ENCODE measurements at places on chromosomes 1 and 21.
A peak's percentile ranks its signal among the peaks of the same experiment; 100 is the strongest.

GRCh38 chr1:246564839-246565750 is 966 bp downstream of the TFB2M start:
- no peak for DNase-seq

DNA sequence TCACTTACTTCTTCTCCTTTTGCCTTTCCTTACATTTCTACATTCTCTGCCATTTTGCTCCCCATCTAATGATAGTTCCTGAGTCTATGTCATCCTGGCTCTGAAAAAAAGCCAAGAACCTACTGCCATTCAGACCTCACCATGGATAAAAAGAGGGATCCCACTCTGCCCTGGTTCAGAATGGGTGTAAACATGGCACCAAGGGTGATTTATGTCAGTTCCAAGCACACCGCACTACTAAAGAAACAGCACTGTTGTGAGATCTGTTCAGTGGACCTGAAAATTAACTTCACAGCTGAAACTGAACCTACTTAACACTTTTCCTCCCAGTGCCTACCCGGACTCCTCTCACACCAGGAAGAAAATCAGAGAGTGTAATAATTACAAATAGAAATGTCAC is 72.3 kb upstream of the NTPCR start:
- DNase-seq, result no peak

- no peak for DNase-seq
Observed at GRCh38 chr1:229420224-229420623, 13.7 kb downstream of the ACTA1 start.

DNA sequence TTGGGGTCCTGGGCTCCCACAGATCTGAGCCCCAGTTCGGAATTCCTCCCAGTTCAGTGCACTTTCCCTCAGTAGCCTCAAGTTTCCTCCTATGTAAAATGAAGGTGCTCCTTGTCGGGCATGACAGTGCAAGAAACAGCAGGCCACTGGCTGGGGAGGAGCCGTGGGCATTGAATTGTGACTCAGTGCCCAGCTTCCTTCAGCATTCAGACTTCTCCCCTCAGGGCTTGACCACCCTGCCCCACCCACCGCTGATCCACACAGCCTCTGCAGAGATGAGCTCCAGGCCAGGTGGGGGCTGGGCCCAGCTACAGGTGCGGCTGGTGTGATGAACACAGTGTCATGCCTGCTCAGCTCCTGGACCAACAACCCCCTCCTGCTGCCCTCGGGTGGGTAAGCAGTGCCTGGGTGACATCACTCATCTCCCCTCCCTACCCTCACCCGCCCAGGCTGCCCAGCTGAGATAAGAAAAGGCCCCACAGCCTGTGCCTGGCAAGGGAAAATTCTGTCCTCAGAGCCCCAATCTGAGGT is 4.9 kb downstream of the MOB3C start:
- no peak for DNase-seq

GRCh38 chr1:203145321-203146041 is 18.0 kb downstream of the ADORA1 start:
- DNase-seq, result no peak

- DNase-seq, result no peak
Observed at GRCh38 chr1:77768006-77768405, 8.4 kb upstream of the USP33 start.

GRCh38 chr1:166933633-166934032 is 41.7 kb downstream of the ILDR2 start:
- DNase-seq, result no peak

DNA sequence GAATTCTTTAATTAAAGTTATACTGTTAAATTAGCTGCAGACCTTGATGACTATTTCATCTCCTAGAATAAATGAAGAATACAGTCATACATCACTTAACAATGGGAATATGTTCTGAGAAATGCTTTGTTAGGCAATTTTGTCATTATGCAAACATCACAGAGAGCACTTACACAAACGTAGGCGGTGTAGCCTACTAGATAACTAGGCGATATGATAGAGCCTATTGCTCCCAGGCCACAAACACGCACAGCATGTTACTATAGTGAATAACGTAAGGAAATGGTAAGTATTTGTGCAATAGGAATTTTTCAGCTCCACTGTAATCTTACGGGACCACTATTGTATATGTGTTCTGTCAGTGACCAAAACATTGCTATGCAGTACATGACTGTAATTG is 37.6 kb upstream of the DESI2 start:
- DNase-seq, result no peak

GRCh38 chr1:6352138-6352563 is 41.4 kb downstream of the ACOT7 start:
- no peak for DNase-seq

- DNase-seq, result no peak
Observed at GRCh38 chr1:92883297-92883696, 51.5 kb downstream of the RPL5 start.

GRCh38 chr1:5312862-5313261 is 658.5 kb downstream of the AJAP1 start:
- DNase-seq, result no peak

DNA sequence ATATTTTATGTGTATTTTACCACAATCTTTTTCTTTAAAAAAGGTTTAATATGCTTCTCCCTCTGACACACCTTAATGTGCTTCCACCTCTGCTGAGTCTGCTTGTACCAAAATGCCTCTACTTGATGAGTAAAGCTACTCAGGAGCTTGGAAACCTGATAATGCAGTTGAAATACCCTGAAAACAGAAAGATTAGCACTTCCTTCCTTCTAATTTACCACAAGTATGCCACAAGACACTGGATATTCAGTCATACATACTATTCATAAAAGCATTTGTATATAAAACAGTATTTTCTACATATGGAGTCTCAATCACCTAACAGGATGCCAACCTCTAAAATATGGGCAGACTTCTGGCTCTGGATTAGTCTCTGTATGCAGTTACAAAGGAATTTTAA is 55.0 kb downstream of the SLC35D1 start:
- DNase-seq, result no peak

DNA sequence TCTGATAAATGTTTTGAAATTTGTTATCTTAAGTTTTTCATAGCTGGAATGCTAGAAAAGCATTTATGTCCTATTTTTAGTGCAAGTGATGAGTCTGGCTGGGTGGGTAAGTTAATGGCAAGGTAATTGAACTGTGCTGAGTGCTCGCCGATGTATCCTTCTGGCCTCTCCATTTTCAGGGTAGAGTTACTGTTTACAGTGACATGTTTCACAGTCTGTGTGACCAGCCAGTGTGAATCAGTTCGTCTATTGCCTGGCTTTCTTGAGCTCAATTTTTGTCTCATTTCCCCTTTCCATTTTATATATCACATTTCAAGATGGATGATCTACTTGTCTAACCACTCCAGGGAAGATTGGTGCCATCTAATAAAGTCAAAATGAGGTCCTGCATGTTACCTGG is 44.1 kb downstream of the ITSN1 start:
- DNase-seq, result no peak

GRCh38 chr1:58577654-58578030 is 590 bp upstream of the TACSTD2 start:
- no peak for DNase-seq

- no peak for DNase-seq
Observed at GRCh38 chr1:165344198-165344597, 12.3 kb downstream of the LMX1A start.

GRCh38 chr1:117838911-117839310 is 90.5 kb downstream of the GDAP2 start:
- DNase-seq, result no peak

- no peak for DNase-seq
Observed at GRCh38 chr1:203162403-203162802, 13.2 kb downstream of the MYBPH start.

DNA sequence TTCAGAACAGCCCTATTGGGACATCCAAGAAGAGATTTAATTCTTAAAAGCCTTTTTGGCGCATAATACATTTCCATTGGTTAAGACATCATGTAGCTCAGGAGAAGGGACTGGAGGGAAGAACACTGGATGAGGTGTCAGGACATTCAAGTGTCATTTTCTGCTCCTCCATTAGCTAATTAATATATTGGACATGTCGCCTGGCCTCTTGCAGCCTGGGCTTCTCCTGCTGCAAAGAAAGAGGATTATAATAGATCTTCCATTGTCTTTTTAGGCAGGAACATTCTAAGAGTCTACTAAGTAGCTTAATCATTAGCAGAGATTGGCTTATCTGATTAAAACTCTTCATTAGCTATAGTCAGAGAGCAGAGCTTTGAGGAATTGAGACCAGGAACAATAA is 151.7 kb upstream of the COA6 start:
- DNase-seq, result no peak

- no peak for DNase-seq
Observed at GRCh38 chr1:92948071-92948470, 13.2 kb downstream of the DIPK1A start.

DNA sequence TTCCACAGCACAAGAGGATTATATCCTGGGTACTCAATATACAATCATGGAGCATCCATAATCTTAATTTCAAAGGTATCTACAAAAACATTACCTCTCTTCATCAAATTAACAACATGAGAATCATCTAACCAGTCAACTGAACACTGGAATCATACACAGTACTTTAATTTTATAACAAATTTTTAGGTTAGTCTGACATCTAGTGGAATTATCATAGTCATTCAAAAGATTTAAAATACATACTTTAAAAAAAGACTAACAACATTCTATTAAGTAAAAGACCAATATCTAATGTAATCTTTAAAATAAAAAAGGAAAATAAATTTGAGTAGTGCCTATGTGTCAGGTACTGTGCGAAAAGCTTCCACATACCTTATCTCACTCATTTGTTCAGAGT is 16.8 kb upstream of the SH3GLB1 start:
- DNase-seq, result no peak

DNA sequence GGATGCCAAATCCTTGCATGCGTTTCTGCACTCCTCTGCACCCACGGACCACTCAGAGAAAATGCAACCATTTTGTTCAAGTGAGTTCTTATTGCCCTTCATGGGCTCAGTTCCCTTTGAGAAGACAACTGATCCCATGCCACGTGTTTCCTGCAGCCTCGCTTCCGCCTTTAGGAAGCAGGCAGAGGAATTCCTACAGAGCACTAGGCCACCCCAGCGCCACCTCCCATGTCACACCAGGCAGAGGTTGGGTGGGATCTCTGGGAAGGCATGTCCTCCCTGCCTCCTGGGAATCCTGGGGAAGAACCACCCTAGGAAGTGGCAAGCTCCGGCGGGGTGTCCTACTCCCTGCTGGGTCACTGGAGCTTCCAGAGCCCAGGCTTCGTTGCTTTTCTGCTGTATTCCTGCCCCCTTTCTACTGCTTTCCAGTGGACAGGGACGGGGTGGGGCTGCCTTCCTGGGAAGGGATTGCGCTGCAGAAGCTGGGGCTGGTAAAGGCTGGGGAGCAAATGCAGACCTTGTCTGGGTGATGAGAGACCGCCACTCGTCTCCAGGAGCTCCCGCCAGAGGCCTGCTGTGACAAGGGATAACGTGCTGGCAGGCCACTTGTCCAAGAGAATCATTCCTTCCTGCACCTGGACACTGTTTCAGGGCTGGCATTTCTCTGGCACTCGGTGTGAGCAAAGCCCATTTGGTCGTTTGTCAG is 478.2 kb upstream of the VAMP3 start:
- no peak for DNase-seq

- DNase-seq, result no peak
Observed at GRCh38 chr1:237613984-237614383, 276.7 kb downstream of the ZP4 start.

- peak; percentile 65 for DNase-seq
Observed at GRCh38 chr21:42107881-42108553, 36.9 kb downstream of the UMODL1 start.

- no peak for DNase-seq
Observed at GRCh38 chr1:230320804-230321203, 105.3 kb downstream of the PGBD5 start.

DNA sequence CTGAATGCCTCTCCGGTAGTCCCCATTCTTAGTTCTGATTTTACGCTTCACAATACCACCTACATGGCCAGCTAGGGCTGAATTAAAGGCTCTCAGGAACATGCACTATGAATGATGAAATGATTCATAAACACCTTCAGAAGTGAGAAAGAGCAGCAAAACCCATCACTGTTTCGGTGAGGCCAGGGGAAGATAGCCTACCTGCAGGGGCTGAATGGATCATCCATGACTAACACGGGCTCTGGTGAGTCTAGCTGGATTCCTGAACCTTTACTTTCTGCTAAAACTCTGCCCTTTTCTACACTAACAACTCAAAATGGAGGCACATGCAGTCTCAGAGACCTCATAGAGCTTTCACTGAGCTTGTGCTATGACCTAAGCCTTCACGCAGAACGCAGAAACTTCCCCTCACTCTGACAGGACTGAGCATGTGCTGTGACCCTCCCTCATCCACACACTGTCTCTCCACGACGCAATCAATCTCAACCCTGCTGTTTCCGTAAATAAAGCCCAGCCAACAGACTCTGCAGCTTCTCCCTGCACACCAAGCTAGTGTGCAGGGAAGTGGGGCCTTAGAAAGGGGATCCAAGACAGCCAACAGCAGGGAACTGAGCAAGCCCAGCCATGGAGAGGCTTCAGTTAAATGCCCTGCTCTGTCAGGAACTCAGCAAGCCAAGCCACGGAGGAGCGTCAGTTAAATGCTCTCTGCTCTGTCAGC is 207.8 kb downstream of the SLC45A1 start:
- DNase-seq, result peak; percentile 82

- DNase-seq, result no peak
Observed at GRCh38 chr1:225447650-225448089, 19.8 kb upstream of the LBR start.

GRCh38 chr1:94142022-94142421 is 21.1 kb upstream of the ABCA4 start:
- DNase-seq, result no peak

DNA sequence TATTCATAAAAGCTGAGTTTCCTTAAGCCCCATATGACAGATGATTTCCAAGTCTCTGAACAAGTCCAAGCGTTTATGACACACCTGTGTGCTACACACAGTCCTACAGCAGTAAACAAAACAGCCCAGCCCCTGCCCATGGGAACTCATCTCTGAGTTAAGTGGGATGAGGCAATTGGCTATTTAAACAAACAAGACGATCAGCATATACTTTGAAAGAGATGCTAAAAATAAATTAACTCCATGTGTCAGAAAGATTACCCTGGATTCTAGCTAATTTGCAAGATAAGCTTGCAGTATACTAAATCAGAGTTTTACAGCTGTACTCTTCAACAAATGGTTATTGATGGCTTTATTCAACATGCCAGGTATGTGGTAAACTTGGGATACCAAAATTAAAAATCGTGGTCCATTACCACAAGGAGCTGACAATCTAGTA is 7.0 kb downstream of the PSMG1 start:
- DNase-seq, result no peak

- DNase-seq, result no peak
Observed at GRCh38 chr1:38820860-38821259, 38.7 kb downstream of the RRAGC start.

GRCh38 chr1:154862907-154863306 is 7.2 kb downstream of the KCNN3 start:
- no peak for DNase-seq

GRCh38 chr1:229964281-229964680 is 102.8 kb upstream of the GALNT2 start:
- no peak for DNase-seq
